ENCODE measurements at places on chromosomes 7 and 10.
A peak's percentile ranks its signal among the peaks of the same experiment; 100 is the strongest.

- DNase-seq: no peak
Observed at GRCh38 chr7:41880107-41880506, 177.2 kb upstream of the INHBA start.

- no peak for DNase-seq
Observed at GRCh38 chr7:44574287-44574872, 672 bp upstream of the DDX56 start.

DNA sequence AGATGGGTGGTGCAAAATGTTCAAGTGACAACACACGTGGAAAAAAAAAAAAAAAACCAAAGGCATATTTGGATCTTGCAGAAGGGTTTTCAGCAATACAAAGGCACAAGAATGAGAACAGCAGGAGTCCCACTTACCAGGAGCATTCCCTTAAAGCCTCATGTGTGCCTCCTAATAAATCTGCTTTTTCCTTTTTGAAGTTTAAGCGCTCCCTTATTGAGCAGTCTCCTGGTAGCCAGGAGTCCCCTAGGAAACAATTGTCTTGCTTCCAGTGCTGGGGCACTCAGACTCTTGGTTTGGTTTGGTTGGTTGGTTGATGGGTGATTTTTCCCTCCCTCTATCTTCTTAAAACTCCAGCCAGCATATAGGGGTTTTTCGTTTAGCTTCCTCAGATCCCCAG, 321.8 kb upstream of the NFE2L3 start:
- no peak for DNase-seq

DNA sequence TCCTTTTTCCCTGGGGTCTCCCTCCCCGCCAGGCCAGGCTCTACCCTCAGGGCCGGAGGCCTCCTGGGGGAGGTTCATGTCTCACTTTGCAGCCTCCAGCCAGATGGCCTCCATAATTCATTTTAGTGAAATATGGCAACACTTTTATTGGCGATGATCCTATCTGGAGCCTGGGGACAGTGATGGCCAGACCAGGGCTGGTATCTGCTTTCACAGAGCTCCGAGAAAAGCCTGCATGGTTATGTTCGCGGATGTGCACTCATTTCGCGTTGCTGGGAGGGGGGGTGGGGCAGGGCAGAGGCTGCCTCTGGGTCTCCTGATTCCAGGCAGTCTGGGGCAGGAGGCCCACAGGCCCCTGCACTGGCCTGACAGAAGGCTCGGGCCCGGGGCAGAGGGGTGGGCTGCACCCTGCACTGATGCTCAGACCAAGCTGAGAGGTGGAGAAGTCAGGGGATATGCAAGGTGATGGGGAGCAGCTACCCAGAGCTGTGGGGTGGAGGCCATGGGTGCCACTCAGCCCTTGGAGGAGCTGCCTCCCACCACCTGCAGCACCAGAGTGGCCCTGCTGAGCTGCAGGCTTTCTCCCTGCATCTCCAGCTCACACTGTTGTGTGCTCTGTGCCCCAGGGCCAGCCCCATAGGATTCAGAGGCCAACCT, 85.3 kb upstream of the RET start:
- DNase-seq: no peak

DNA sequence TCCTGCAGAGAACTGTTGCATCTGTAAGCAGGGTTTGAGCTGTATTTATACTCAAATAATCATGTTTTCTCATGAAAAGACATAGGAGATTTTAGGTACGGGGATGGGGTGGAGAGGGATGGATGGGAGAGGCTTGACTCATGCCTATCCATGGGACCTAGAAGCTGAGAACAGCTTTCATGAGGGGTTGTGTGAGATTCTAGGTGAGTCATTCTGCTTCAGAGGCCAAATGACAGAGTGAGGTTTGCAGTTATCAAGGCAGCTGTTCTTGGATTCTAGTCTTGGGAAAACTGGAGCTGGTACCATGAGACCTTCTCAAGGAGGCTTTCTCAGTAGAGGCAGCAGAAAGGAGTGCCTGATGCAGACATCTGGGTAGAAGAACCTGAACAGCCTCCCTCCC, 746.9 kb downstream of the TYW1 start:
- no peak for DNase-seq

DNA sequence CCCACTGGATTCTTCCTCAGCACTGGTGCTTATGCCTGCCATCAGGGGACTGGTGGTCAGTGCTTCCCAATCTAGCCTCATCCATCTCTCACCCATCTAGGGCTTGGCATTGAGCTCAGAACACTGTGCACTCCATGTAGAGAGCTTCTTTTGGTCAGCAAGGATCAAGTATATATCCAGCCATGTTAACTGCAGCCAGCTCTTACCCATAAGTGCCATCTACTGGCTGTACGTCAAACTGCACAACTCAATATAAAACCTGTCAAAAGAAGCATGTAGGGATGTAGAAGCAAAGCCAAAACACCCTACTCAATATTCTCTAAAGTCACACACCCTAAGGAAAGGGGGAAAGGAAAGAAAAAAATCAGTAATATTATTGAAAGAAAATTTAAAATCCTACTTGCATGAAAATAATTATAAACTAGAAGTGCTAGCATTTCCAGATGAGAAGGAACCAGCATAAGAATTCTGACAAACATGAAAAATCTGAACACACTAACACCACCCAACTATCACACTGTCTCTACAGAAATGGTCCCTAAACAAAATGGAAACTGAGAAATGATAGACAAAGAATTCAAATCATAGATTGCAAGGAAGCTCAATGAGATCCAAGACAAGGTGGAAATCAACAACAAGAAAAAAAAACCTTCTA, 531.1 kb upstream of the STEAP1 start:
- DNase-seq: peak; percentile 31

- peak; percentile 26 for DNase-seq
Observed at GRCh38 chr7:41696323-41696916, 6.5 kb downstream of the INHBA start.

GRCh38 chr7:116310141-116310540, 99.8 kb downstream of the TES start:
- no peak for DNase-seq

DNA sequence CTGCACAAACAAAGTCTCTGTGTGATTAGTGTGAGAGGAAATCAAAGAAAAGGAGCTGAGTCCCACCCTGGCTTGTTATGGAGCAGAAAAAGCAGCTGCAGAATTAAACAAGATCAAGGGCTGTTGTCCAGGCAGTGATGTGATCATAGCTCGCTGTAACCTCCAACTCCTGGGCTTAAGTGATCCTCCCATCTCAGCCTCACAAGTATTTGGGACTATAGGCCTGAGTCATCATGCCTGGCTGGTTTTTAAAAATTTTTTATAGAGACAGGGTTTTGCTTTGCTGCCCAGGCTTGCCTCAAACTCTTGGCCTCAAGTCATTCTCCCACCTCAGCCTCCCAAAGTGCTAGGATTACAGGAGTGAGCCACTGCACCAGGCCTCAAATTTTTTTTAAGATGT, 88.9 kb downstream of the IPMK start:
- no peak for DNase-seq

DNA sequence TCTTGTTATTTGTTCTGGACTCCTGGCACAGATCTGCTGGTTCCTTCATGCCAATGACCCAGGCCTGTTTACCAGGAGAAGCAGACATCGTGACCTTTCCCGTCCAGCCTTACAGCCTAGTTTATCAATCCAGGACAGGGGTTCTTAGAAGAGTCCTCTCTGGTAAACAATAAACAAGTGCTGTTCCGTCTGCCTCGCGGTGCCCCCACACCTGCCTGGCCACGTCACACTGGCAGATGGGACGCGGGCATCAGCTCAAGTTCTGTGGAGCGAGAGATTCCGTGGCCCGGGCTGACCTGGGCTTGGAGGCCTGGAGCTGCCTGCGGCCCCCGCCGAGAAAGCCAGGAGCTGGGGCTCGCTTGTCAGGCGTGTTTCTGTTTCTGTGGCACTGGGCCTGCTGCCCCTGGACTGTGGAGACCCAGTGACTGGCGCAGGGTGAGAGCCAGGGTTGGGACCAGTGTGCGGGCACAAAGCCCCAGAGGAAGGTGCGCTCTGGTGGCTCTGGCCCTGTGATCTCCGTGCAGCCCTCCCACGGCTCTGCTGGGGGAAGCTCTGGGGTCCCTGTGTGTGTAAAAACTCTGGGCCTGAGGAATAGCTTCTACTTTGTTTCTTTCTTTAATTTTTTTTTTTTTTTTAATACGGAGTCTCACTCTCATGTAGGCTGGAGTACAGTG, 28.4 kb upstream of the PFKFB3 start:
- no peak for DNase-seq

DNA sequence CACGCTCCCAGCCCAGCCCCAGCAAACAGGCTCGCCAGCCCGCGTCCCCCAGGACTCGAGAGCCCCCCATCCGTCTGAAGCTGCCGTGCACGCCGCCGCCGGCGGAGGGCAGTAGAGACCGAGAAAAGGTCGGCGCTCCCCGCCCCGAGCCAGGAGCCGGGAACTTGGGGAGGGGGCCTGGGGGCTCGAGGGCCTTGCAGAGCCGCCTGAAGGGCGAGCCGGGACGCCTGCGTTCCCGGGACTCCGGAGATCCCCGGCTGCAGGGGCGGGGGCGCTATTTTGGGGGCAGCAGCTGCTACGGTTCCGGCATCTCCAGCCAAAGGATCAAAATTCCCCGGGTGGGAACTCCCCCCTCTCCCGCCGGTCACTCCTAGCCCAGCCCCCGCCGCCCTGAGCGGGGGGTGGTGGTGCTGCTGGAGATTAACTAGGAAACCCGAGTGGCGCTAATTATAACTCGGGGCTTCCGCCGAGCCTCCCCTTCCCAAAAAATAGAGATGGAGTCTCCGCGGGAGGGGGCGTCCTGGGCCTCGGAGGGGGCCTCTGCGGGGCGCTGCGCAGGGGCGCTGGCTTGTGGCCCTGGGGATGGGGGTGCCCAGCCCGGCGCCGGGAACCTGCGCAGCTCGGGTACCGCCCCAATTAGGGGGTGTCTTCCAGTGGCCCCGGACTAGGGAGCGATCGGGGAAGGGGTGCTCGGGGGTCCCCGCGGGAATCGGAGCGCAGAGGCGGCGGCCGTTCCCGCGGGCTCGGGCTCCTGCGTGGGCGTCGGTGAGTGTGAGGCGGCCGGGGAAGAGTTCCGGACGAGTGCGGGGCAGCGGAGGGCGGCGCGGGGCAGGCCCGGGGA, 608 bp downstream of the ACHE start:
- DNase-seq: no peak

DNA sequence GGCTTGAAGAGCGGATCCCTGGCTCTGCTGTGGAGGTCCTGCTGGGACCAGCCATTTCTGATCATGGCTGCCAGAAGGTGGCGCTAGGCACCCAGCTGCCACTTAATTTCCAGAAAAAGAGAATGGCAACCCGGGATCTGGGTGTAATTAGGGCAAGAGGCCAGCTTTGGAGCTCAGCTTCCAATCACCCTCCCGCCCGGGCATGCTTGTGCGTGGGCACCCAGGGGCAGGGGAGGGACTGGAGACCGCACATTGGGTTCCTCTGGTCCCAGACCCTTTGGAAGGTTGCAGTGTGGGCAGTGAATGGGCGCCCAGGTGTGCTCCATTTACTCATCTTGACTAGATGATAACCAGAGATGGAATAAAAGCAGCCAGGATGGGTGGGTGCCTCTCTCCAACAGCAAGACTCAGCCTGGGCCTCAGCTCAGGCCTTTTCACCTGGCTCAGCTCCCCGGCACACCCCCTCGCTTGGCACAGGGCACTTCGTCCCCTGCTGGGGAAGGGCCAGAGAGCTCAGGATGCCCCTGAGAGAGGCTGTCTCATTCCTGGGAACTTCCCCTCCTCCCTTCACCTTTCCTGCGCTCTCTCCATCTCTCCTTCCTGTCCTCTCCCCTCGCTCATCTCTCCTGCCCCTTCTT, 14.7 kb downstream of the FAM241B start:
- DNase-seq: peak; percentile 63

GRCh38 chr7:39127058-39127457, 149.3 kb downstream of the POU6F2 start:
- DNase-seq: no peak

GRCh38 chr7:158781974-158782664, 47.2 kb downstream of the ESYT2 start:
- no peak for DNase-seq

- no peak for DNase-seq
Observed at GRCh38 chr7:51543801-51544553, 227.4 kb upstream of the COBL start.

- DNase-seq: no peak
Observed at GRCh38 chr10:20582041-20582440, 315.1 kb downstream of the NEBL start.

DNA sequence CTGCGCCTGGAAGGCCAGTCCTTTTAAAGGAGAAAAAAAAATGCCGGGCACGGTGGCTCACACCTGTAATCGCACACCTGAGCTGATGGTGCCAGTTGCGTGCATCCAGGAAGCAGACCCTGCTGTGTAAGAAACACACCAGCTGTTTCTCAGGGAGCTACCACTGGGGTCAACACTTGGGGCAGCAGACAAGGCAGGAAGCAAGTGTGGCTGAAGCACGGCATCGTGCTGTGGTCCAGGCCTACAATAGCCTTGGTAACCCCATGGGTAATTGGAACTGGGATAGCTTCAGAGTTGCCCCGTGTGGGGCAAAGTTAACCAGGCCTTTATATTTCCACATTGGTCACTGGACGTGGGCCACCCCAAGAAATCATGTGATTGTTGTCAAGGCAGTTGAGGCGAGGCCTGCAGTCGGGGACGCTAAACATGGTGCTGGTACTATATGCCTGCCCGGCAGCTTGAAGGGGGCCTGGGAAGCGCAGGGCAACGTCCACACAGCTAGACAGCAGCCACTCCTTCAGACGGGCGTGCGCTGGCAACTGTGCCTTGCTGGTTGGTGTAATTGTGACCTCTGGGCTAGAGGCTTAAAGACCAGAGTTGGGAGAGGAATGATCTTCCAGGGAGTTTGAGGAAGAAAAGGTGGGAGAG, 2.5 kb upstream of the TACR2 start:
- no peak for DNase-seq

GRCh38 chr10:11396311-11396955, 215.0 kb downstream of the USP6NL start:
- no peak for DNase-seq

GRCh38 chr10:4839353-4839752, 13.3 kb downstream of the AKR1E2 start:
- DNase-seq: no peak

- DNase-seq: peak; percentile 9
Observed at GRCh38 chr7:38682606-38683005, 51.4 kb upstream of the AMPH start.

- DNase-seq: no peak
Observed at GRCh38 chr7:74575083-74575784, 82.3 kb upstream of the GTF2I start.

- DNase-seq: no peak
Observed at GRCh38 chr10:130729876-130730275, 581.6 kb downstream of the TCERG1L start.

- DNase-seq: no peak
Observed at GRCh38 chr7:107591421-107591820, 11.4 kb downstream of the BCAP29 start.

GRCh38 chr7:127820732-127821085, 168.7 kb downstream of the SND1 start:
- DNase-seq: no peak

GRCh38 chr7:18975689-18976280, 141.7 kb downstream of the TWIST1 start:
- peak; percentile 58 for DNase-seq

GRCh38 chr7:129188372-129188891, at the start of gene SMO:
TSS of gene SMO (plus strand) at chr7:129188633. CDS start at chr7:129189152, 519 bp downstream.
- DNase-seq: no peak
